ENCODE measurements at places on chromosomes 2 and 18.
A peak's percentile ranks its signal among the peaks of the same experiment; 100 is the strongest.

DNA sequence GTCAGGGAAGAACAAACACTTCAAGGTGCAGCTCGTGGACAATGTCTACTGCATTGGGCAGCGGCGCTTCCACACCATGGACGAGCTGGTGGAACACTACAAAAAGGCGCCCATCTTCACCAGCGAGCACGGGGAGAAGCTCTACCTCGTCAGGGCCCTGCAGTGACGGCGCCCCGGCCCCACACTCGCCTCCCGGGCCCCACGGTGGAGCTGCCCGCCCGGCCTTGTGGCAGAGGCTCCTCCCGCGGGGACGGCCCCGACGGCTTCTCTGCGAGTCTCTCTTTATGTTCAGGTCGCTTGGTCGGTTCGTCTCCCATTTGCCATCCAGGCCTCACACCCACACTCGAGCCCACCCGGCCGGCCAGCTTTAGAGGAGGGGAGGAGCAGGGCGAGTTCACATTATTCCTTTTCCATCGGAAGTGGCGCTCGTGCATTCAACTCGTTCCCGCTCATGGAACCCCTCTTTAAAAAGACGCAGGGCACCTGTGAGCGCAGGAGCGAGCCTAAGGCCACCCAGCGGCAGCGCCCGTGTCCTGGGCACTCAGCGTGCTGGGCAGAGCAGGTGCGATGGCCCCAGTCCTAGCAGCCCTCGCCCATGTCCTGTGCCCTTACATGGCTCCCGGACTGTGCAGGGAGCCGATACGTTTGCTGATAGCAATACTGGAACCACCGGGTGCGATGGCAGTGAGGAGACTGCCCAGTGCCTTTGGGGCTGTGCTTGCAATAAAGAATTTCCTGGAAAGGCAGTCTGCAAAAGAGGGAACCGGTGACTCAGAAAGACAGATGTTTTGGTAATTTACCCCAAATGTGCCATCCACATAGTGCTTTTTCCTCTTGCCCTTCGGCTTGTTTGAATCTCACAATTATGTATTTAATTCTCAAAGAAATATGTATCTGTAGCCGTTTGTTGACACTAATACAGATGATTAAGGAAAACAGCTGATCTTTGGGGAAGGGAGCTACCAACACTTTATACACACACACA lies 148.6 kb downstream of the NCK2 start:
- DNase-seq, result no peak

- DNase-seq, result peak; percentile 75
Observed at GRCh38 chr2:145137211-145137610, 617.3 kb upstream of the ZEB2 start.

DNA sequence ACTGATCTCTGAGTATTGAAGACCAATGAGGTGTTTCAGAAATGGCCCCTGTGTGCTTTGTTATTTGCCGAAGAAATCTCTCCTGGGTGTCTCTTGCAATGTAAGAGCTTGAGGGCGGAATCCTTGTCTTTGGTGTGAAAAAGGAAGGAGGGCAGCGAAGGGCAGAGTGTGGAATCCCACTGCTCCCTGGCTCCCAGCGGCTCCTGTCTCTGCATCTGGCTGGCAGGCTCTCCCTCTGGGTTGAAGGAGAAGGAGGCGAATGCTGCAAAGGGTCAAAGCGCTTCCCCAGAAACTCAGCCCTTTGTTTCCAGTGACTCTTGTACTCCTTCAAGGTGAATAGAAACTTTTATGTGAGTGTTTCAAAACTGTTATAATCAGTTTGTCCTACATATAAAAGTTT lies 457.5 kb downstream of the CNTNAP5 start:
- DNase-seq, result no peak

GRCh38 chr2:73297151-73297559 lies 3.8 kb upstream of the EGR4 start:
- no peak for DNase-seq

DNA sequence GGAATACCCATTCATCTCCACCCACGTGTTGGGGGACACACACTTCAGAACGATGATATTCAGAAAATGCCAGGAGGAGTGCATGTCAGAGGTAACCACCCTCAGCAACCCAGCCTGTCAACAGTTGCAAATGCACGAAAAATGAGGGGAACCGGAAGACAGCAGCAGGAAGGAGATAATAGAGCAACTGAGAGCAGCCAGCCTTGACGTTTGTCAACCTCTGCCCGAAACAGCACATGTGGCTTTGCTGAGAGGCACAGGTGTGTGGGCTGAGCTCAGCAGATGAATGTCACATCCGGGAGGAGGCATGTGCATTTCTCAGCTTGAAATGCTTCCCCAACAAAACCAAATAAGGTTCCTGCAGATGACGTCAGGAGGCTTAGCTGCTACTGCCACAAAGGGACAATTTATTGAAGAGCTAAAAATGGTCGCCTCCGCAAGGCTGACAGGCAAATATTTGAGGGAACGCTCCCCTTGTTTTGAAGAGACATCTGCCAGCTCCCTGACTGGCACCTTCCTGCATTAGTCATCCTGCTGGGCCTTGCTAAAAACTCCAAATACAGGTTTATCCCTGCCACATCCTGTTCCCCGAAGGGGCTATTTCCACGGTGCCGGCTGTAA lies 419.0 kb downstream of the NBAS start:
- DNase-seq, result peak; percentile 67

- no peak for DNase-seq
Observed at GRCh38 chr18:71797554-71797953, 746.6 kb downstream of the CBLN2 start.

- no peak for DNase-seq
Observed at GRCh38 chr2:147660680-147661079, 184.1 kb upstream of the ACVR2A start.

GRCh38 chr2:5495586-5495985 lies 196.6 kb upstream of the SOX11 start:
- DNase-seq, result no peak

GRCh38 chr18:4581966-4582365 lies 126.9 kb upstream of the DLGAP1 start:
- DNase-seq, result no peak

DNA sequence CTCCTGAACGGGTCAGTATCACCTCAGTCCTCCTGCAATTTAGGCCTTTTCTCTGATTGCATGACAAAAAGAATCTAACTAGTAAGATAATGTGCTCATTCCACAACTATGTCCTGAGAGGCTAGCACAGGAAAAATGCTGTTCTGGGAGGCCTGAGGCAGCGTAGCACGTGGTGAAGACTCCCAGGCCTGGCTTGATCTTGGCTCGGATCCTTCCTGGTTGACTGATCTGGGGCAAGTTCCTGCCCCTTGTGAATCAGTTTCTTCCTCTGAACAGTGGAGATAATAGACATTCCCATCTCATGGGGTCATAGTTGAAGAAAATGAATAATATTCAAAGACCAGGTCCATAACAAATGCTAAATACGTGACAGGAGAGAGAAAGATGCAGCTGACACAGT lies 12.3 kb downstream of the FBLN7 start:
- DNase-seq, result peak; percentile 95

DNA sequence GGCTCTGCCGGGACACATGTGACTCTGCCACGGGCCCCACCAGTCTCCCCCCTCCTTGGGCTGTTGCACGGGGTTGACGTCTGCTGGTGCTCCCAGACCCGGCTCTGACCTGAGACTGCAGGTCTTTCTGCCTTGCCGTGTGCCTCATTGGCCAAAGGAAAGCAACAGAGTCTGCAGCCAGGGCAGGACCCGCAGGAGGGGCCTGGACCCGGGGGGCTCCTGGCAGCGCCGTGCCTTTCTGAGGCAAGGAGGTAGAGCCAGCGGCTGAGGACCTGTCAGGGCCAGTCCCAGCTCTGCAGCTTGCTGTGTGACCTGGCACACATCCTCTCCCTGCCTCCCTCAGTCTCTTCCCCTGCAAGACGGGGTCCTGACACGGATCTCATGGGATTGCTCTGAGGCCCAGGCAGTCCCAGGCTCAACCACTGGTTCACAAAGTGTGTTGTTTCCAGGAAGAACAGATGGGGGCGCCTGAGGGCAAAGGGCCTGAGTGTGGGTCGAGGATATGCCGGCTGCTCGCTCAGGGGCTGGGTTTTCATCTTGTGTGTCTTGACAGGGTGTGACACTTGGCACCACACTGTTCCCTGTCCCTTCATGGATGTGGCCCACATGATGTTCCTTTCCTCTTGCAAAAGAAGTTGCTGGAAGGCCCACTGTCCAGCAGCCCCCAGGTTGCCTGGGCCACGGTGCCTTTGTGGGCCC lies 9.0 kb downstream of the CAPN10 start:
- peak; percentile 37 for DNase-seq

DNA sequence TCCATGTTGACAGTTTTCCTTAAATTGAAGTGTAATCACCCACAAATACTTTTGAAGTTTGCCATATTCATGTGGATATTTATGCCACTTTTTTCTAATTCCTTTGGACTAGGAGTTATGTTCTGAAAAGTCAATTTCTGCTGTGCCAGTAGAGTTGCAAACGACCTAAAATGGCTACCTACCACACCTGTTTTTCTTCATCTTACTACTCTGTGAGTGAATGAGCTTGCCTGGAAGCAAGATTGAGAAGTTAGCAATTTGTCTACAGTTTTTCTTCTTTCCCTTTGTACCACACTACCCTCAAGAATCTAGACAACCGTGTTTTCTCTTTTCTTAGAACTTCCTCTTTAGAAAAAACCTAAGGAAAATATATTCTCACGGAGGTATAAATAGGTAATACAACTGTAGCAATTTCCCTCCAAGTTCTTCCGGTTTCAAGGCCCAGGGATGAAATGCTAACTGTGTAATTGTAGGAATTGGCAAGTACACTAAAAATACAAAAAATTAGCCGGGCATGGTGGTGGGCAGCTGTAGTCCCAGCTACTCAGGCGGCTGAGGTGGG lies 7.3 kb upstream of the SLC39A10 start:
- DNase-seq, result no peak

DNA sequence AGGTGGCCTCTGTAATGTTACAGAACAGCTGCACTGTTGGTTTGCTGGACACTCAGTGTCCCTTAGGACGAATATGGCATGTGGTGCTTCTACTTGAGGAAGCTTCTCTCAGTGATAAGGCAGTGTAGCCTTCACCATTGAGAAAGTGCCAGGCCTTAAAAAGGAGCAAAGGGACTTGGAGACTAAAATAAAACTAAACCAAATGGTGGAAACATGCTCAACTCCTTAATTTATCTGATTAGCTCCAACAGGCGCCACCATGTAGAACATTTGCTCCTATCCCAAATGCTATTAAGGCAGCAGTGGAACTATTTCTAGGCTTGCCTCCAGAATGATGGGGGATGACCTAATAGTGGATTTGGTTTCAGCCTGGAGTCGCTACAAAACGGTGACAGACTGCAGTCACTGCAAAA lies 77.5 kb upstream of the MYL1 start:
- DNase-seq, result no peak

DNA sequence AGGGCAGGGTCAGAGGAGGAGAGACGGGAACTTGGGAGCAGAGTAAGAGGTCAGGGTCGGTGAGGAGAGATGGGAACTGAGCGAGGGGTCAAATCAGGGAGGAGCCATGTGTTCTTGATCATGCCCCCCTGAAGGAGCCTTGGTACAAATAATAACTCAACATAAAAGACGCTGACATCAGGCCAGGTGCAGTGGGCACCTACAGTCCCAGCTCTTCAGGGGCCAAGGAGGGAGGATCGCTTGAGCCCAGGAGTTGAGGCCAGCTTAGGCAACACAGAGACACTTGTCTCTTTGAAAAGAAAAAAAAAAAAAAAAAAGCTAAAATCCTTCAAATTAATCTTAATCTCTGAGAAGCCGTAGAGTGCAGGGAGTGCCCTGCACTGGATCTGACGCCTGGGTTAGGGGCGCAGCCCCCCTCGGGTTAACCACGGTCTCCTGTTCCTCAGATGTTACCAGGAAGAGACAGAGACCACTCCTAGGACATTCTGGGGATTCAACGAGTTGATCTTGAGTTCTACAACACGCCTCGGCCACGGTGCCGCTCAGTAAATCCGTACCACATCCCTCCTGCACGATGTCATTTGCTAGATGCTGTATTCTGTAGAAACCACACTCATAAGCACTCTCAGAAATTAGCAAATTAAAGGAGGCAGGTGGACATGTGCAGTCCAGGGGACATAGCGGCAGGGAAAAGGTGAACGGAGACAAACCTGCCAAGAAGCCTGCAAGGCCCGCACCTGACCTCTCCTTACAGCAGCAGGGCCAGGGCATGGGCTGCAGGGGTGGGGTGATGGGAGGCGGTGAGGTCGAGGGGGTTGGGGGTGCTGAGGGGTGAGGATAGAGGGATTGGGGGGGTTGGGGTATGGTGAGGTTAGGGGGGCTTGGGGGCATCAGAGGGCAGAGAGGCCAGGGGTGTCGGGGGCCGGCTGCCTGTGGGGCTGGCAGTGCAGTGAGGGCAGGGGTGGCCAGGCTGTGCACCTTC lies 29.2 kb downstream of the SLC66A2 start:
- DNase-seq, result no peak

- peak; percentile 31 for DNase-seq
Observed at GRCh38 chr2:71995067-71995665, 152.5 kb downstream of the CYP26B1 start.

- no peak for DNase-seq
Observed at GRCh38 chr2:47041063-47041462, 114.0 kb downstream of the STPG4 start.

- DNase-seq, result peak; percentile 32
Observed at GRCh38 chr2:42752314-42752713, 11.6 kb downstream of the OXER1 start.

- peak; percentile 48 for DNase-seq
Observed at GRCh38 chr2:127525691-127526131, 578 bp downstream of the IWS1 start.

- peak; percentile 88 for DNase-seq
Observed at GRCh38 chr18:32661486-32662299, 111.1 kb downstream of the KLHL14 start.

DNA sequence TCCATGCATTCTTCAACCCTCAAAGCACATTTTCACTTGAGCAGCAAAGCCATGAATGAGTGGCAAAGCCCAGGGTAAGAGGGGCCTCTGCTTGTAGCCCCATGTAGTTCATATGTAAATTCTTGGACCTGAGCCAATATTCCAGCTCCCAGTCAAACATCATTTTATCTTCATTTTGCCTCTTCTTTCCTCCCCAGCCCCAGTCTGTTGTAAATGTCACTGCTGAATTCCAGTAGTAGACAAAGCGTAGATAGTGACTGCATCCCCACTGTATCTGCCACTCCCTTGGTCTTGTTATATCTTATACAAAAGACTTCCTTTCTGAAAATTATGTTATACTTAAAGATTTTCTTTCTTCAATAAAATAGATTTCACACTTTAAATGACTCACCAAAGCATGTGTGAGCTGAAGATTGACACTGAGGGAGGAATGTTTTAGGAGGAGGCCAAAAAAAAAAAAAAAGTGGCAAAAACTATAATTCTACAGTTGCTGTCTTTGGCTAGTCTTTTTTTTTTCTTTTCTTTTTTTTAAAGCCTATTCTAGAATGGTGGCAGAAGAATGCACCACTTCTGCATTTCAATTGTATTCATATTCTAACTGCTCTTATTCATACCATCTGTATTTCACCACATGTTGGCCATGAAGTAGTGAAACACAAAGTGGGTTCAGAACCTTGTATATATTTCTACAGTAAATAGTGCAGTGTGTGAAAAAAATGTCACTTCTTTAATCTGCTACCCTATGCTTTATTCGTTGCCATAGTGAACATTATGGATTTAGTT lies 306.1 kb downstream of the CPS1 start:
- DNase-seq, result no peak

GRCh38 chr2:238882082-238882755 lies 34.3 kb downstream of the TWIST2 start:
- peak; percentile 28 for DNase-seq

- no peak for DNase-seq
Observed at GRCh38 chr2:84238907-84239306, 220.2 kb downstream of the SUCLG1 start.

Data from epithelial cell of esophagus (primary cell).